ENCODE measurements at places on chromosomes 11 and 22.

DNA sequence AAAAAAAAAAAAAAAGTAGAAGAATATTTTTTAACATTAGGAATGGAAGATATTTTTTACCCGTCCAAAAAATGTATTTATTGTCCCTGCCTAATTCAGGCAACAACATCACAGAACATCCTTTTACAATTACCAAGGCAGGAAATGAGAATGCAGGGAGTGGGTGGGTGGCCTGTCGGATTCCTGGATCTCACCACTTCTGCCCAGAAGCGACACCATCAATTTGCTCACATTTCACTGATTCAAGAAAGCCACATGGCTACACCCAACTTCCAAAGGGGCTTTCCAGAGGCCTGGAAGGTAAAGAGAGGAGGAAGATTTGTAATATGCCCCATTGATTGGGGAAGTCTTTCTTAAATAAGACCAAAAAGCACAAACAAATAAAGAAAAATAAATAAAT, 93.8 kb upstream of the CLPB start:
- DNase-seq, result no peak

DNA sequence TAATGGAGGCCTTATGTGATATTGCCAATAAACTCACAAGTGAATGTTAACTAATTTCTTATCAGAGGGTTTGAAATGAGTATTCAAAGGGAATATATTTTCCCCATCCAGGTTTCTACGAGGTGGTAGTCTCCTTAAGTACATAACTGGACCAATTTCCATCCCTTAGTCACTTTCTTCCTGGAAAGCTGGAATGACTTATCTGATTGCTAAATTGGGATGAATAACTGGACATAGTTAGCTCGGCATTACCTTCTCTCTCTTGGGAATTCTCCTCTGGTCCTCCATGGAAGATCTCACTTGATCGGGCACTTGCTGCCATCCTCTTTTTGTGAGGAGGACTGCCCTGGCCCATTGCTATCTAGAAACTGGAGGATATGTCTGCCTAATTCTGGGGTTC, 109.1 kb downstream of the TRPC6 start:
- DNase-seq, result no peak

DNA sequence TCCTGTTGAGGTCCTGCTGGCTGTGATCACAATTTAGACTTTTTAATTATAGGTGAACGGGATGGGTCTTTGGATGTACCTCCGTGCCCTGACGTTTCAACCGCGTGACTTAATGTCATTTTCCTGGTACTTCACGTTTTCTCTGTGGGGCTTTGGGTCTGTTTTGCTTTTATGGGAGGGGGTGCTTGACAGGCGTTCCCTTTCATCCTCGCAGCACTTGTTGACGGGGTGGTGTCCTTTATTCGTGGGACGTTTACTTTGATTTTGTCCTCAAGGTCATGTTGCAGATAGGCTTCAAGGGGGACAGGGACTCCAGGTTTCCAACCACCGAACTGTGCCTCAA, 994 bp downstream of the PPP6R3 start:
- no peak for DNase-seq

DNA sequence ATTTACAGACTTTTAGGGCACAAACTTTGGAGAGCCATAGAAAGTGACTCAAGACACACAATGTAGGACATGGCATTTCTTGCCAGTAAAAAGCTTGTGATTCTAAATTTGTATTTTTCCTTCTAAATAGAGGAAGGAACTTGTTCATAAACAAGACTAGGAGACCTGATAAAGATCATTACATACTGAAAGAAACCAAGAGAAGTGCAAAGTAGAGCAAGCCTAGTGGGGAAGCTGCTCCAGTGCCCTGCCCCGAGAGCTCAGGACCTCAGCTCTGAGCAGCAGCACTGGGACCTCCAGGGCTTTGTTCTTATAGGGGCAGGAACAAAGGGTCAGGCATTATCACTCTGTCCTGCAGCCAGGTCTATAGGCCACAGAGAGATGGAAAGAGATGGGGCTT, 7.2 kb downstream of the IRAG1 start:
- DNase-seq, result no peak

GRCh38 chr11:12938590-12939247, 70.4 kb upstream of the RASSF10 start:
- DNase-seq, result no peak

DNA sequence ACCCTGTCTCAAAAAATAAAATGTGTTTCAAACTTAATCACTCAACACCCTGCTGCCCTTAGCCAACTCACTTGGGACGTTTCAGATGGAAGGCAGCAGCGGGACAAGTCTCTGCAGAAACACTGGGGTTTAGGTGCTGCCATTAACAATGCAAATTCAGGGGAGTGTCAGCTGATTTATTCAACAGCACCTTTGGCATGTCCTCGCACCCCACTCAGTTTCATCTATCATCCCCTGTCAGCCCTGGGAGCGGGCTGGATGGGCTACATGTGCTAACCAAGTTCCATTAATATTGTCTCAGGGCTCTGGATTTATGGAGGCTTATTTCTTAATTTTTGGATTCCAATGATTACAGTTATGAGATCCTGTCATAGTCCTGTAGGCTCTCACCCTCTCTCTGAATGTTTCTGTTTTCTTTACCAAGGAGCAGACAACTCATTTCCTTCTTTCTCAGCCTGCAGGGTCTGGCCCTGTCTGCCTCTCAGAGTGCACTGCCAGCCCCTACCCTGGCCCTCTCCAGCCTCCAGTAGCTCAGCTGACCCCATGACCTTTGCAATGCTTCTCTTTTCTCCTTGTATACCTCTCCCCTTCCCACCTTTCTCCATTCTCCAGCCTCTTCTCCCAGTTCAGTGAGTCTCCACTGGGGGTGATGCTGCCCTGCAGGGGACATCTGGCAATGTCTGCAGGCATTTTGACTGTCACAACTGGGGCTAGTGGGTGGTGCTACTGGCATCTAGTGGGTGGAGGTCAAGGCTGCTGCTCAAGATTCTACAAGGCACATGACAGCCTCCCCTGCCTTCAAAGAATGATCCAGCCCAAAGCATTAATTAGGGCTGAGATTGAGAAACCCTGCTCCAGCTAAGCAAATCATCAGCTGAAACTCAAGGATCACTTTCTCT, 79.0 kb downstream of the APIP start:
- no peak for DNase-seq

- no peak for DNase-seq
Observed at GRCh38 chr22:31079095-31079642, 1.9 kb upstream of the SMTN start.

- no peak for DNase-seq
Observed at GRCh38 chr11:65425105-65425970, 2.7 kb downstream of the NEAT1 start.

DNA sequence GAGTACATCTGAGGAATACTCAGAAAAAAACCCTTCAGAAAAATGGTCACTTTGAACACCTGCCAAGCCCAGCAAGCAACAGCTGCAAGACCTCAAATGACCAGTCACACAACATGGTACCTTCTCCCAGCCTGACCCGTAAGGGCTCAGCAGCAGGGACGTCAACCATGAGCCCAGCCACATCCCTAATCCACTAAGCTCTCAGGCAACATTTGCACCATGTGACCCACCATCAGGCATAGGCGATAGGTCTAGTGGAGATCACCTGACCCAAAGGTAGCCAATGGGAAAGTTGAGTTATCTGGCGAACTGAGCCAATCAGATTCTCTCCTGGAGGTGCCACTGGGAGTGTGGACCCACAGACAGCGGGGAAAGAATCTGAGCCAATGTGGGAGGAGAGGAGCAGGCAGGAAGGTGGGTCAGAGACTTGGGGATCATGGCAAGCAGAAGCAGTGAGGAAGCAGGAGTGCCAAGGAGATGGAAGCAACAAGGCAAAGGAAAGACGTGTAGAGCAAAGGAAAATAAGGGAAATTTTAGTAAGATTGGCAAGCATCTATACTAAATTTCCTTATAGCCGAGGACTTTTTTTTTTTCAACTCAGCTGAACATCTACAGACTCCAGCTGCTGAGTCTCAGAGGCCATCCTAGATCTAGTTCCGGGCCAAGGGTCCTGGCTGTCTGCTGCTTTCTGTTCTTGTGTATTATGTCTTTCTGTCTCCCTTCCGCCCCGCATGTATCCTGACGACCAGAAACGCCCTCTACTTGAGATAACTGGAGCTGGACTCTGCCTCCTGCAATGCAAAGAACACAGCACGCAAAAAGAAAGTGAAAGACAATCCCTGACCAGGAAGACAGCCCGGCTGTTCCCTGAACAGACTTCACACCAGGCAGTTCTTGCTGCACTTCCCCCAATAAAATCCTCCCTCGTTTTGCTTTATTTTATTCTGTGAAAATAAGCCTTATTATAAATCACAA, 11.0 kb upstream of the PLAAT2 start:
- DNase-seq, result no peak

GRCh38 chr22:29352778-29353177, 35.6 kb downstream of the AP1B1 start:
- no peak for DNase-seq

DNA sequence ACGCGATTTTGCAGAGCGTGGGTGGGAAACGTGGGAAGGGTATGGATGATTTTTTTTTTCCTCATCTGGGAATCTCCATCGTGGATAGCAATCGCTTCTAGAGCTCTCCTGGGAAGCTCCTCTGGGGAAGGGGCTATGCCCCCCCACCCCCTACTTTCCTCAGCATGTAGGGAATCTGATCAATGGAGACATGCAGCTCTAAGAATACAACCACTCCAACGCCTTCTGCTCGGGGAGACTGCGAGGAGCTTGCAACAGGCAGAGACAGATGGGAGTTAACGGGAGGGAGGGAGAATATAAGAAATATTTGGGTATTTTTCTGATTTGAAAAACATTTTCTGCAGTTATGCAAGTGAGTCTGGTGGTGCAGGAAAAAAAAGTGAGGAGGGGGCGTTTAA, 104.6 kb upstream of the HSD17B12 start:
- no peak for DNase-seq

DNA sequence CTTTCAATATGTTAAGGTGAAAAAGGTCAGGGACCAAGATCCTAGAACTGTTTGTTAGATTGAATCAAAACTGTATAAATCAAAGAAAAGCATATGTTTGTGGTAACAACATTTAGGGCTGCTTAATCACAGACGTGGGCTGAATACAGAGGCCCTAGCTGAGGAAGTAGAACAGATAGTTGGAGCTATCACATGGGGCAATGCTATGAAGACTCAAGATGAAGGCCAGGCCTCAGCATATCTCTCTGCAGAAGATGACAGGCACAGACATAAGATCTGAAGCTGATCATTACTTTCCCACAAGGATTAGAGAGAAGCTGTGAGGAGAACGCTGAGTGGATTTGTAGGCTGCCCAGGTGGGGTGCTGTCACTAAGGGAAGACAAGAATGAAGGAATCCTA, 158.6 kb upstream of the CARD18 start:
- no peak for DNase-seq

DNA sequence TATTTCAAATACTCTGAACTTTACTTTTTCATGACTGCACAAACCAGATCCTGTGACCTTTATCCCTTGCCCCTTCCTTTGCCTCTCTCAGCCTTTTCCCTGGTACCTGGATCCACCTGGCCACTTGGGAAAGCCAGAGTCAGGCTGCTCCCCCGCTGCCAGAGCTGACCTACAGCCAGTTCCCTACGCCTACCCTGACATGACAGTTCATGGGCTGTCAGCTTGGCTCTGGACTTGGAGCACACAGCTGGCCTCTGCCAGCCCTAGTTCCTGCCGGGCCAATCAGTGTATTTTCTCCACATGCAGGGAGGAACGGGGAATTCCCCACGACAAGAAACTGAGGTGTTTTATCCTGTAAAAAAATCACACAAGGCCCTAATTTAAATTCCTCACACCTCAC, 382.6 kb downstream of the INSC start:
- no peak for DNase-seq

DNA sequence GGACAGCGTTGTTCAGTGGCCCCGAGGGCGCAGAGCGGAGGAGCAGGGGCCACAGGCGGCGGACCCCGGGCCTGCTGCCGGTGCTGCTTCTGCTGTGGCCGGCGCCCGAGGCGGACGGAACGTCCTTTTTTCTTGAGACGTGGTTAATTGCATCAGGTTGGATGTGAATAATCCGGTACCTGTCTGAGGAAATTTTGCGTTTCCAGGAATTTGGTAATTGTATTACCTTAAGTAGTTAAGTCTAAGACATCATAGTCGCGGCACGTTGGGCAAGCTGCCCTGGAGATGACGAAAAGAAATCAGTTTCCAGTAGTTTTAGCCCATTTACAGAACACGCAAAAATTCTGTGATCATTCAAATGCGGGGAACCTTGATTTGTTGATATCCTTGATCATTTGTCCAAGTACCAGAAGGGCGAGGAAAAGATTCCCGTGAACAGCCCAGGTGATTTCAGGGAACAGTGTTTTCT, 789 bp downstream of the SPECC1L start:
- DNase-seq, result no peak

- no peak for DNase-seq
Observed at GRCh38 chr11:1358286-1358685, 31.4 kb upstream of the BRSK2 start.

- DNase-seq, result no peak
Observed at GRCh38 chr22:29291215-29291614, 15.2 kb upstream of the GAS2L1 start.

- no peak for DNase-seq
Observed at GRCh38 chr11:75371949-75372876, 20.8 kb upstream of the ARRB1 start.

- DNase-seq, result no peak
Observed at GRCh38 chr11:69538854-69539253, 57.4 kb downstream of the LINC01488 start.

- no peak for DNase-seq
Observed at GRCh38 chr11:20536365-20536764, 63.0 kb upstream of the SLC6A5 start.

DNA sequence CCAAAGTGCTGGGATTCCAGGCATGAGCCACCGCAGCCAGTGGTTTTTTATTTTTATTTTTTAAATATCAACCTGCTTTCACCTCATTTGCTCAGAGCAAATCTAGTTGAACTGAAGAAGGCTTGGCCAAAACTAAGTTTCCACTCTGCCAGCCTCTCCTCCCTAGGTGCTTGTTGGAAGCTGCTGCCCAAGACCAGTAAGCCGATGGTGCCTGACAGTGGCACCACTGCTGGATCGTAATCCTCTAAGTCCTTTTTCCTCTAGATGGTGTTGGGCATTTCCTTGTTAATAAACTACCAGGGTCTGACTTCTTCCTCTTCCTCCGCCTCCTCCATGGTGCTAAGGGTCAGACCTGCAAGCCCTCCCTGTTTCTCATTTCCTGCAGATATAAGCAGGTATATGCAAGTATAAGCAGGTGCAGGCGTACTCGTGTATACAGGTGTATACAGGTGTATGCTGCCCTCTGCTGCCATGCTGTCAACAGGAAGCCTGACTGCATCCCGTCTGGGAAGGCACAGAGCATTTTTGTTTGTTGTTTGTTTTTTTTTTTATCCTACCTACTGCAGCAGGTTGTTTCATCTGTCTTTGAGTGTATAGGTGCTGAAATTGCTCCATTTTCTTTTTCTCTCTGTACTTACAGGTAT, 1.6 kb downstream of the NADSYN1 start:
- no peak for DNase-seq

DNA sequence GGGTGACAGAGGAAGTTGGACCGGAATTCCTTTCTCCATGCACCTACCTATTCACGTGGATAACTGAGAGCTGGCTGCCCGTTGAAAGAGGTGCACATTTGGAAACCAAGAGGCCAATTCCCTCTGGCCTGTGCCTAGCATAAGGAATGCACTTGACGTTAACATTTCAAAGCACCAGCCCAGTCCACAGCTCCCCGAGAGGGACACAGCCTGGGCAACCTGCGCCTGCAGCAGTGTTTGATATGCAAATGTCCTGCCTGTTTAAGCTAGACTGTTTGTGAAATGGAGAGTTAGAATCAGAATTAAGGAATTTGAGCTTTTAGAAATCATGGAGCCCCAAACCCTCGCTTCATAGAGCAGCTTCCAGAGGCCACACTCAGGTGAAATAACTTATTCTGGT, 126.1 kb downstream of the DSCAML1 start:
- DNase-seq, result no peak

- DNase-seq, result no peak
Observed at GRCh38 chr11:36684840-36685801, 87.1 kb upstream of the RAG2 start.
